DMS153 (cell line): ENCODE measurements at places on chromosomes 13 and 19.

DNA sequence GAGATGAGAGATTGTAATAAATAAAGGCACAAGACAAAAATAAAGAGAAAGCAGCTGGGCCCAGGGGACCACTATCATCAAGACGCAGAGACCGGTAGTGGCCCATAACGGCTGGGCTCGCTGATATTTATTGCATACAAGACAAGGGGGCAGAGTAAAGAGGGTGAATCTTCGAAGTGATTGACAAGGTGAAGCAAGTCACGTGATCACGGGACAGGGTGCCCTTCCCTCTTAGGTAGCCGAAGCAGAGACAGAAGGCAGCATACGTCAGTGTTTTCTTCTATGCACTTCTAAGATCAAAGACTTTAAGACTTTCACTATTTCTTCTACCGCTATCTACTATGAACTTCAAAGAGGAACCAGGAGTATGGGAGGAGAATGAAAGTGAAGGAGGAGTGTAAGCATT lies 4.6 kb upstream of the PRKCG start:
- DNase-seq, result no peak

GRCh38 chr19:37961198-37961597 lies 54.2 kb downstream of the SIPA1L3 start:
- no peak for DNase-seq

DNA sequence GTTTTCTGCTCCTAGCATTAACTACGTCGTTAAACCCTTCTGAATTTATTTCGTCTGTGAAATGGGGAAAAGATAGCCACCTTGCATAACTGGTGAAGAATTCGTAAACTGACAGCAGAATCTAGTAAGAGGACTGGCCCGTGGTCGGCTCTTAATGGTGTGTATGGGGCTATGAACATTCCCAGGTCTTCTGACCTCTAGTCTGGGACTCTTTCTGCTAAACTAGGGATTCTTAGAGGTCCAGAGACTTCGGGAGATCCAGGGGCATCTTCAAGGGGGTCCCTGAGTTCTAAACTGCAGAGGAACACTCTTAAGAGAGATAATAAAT lies 231.1 kb upstream of the SERP2 start:
- no peak for DNase-seq

GRCh38 chr13:110829486-110829885 lies 85.4 kb downstream of the ANKRD10 start:
- DNase-seq, result no peak

- DNase-seq, result peak; percentile 41
These were observed 12.3 kb upstream of the CADM4 start for GRCh38 chr19:43651758-43652545.

GRCh38 chr19:1315470-1316166 lies 29.9 kb downstream of the EFNA2 start:
- DNase-seq, result no peak

GRCh38 chr13:99354371-99354951 lies 47.3 kb upstream of the GPR183 start:
- no peak for DNase-seq

- DNase-seq, result no peak
These were observed 354.8 kb downstream of the SUCLA2 start for GRCh38 chr13:47646298-47646697.

DNA sequence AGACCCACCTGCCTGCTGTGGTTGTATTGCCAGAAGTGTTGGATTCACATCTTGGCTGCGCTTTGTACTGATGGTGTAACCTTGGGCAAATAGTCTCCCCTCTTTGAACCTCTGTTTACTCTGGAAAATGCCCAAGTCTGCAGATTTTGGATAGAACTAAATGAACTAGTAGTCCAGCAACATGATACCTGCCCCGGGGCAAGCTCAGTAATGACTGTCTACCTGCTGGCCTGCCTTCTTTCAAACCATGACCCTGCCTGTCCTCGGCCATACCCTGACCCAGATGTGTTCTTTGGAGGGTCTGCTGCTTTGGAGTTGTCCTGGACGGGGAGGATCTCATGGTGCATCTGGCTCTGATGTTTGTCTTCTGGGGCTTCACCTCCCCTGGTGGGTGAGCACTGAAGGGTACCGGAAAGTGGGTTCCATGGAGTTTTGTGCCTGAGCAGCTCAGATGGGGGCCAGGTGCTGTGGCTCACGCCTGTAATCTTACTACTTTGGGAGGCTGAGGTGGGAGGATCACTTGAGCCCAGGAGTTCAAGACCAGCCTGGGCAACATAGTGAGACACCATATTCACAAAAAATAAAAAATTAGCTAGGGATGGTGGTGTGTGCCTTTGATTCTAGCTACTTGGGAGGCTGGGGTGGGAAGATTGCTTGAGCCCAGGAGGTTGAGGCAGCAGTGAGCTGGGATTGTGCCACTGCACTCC lies 59.5 kb downstream of the TNFRSF19 start:
- no peak for DNase-seq

- DNase-seq, result no peak
These were observed 42.3 kb downstream of the POLR1D start for GRCh38 chr13:27663947-27664346.

GRCh38 chr13:113770441-113770840 lies 11.4 kb downstream of the TMEM255B start:
- no peak for DNase-seq

GRCh38 chr19:51194527-51195315 lies 30.2 kb upstream of the CD33 start:
- no peak for DNase-seq

- DNase-seq, result no peak
These were observed 53.0 kb downstream of the ZAR1L start for GRCh38 chr13:32262165-32262564.
